ENCODE measurements at places on chromosomes 3 and 15.

DNA sequence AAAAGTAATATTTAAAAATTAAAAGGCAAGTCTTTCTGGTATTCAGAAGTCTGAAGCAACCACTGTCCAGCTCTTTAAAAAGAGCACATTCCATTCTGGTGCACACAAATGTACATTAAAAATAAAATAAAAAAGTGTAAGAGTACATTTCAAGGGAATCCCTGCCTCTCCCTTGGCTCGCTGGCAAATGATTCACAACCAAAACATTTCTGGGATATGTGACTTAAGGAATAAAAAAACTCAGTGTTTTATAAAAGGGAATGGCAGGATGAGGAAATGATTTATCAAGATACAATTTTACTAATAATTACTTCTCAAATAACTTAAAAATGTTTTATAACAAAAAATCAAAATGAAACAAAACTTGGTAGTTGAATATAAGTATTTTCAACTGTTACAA lies 23.8 kb upstream of the ANXA2 start:
- no peak for DNase-seq

DNA sequence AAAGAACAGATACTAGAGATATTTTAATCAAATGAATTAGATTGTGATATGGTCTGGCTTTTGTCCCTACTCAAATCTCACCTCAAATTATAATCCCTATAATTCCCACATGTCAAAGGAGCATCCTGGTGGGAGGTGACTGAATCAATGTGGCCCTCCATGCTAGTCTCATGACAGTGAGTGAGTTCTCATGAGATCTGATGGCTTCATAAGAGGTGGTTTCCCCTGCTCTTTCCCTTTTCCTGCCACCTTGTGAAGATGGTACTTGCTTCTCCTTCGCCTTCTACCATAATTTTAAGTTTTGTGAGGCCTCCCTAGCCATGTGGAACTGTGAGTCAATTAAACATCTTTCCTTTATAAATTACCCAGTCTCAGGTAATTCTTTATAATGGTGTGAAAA lies 82.8 kb downstream of the FAIM start:
- no peak for DNase-seq

DNA sequence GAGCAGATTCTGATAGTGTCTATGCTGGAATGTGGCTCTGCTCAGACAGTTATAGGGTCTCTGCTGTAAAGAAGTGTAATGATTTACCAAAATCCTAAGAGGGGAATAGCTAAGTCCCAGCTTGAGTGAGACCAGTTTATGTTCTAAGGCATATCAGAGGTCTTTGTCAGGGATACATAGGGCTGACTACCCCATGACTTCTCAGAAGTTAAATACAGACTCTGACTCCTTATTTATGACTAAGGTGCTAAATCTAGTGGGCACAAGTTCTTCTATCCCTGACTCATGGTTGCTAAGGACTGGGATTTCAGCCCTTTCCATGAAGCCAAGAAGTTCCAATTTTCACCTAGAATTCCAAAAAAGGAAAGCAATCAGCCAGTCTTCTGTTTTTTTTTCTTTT lies 192.6 kb upstream of the POU1F1 start:
- DNase-seq = no peak

GRCh38 chr3:124201786-124202185 lies 209.9 kb upstream of the ROPN1 start:
- DNase-seq = no peak

DNA sequence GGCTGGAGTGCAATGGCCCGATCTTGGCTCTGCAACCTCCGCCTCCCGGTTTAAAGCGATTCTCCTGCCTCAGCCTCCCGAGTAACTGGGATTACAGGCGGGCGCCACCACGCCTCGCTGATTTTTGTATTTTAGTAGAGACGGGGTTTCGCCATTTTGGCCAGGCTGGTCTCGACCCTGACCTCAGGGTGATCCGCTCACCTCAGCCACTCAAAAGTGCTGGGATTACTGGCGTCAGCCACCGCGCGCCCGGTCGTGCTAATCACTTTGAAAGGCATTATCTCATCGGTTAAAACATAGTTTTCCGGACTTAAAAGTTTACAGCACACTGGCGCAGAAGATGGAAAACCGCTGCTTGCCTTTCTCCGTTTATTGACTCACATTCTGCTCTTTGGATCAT lies 27.6 kb upstream of the MTHFS start:
- DNase-seq = no peak

- DNase-seq = no peak
Measured at GRCh38 chr15:60634815-60635214, 155.9 kb upstream of the ICE2 start.

DNA sequence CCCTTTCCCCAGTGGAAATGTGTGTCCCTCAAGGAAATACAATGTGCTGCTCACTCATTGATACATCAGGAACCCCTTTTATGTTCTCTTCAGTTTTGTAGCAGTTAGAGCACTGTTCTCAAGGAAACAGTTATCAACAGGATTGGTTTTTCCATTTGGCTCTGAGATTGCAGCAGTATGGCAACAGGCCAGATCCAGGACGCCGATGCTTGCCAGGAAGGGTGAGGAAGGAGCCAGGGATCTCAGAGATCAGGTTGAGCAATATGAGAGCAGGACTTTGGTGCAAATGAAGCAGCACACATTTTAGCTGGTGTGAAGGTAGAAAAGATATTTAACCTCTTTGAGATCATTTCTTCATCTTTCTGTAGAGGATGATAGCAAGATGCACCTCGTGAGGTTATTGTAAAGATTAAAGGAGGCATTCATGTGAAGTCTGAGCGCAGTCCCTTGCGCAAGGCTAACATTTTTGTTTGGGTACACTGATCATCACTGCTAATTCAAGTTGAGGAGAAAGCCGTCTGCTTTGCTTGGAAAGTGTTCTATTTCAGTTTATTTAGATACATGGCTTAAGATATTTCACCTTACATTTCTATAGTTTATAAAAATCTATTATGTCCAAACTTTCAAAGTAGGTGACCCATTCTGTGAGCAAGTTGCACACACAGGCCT lies 68.5 kb downstream of the KCNH8 start:
- DNase-seq = no peak

DNA sequence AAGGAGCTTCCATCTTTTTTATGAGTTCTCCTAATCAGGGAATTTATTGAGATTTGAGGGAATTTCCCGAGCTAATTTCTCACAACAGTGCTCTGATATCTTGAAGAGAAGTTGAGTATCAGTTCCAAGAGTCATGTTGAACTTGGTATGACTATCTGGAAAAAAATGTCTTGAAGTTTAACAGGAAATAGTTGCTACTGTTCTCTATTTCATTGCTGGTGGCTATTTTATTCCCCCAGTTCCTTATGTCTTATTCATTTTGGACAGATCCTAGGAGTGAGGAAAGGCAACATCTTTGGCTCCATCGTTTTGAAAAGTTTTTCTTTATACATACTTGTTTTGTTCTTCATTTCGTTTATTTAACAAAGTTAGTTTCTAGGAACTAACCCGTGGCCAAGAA lies 307.8 kb upstream of the AGTR1 start:
- DNase-seq = no peak

DNA sequence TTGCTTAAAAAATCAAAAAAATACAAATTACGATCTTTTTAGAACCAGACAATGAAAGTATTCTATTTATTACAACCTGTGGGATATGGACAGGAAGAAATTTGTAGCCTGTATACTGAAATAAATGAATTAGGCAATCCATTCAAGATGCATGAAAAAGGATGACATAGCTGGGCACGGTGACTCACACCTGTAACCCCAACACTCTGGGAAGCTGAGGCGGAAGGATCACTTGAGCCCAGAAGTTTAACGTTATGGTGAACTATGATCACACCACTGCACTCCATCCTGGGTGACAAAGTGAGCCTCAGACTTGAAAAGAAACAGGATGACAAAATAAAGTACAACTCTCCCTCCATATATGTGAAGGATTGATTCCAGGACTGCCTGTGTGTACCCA lies 74.1 kb downstream of the MSL2 start:
- no peak for DNase-seq

DNA sequence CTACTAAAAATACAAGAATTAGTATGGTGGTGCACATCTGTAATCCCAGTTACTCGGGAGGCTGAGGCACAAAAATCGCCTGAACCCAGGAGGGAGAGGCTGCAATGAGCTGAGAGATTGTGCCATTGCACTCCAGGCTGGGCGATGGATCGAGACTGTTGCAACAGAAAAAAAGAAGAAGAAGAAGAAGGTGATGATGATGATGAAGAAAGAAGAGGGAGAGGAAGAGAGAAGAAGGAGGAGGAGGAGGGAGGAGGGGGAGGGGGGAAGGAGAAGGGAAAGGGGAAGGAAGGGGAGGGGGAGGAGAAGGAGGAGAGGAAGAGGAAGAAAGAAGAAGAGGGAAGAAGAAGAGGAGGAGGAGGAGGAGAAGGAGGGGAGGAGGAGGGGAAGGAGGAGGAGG lies 33.2 kb upstream of the ZNF710 start:
- DNase-seq = no peak

DNA sequence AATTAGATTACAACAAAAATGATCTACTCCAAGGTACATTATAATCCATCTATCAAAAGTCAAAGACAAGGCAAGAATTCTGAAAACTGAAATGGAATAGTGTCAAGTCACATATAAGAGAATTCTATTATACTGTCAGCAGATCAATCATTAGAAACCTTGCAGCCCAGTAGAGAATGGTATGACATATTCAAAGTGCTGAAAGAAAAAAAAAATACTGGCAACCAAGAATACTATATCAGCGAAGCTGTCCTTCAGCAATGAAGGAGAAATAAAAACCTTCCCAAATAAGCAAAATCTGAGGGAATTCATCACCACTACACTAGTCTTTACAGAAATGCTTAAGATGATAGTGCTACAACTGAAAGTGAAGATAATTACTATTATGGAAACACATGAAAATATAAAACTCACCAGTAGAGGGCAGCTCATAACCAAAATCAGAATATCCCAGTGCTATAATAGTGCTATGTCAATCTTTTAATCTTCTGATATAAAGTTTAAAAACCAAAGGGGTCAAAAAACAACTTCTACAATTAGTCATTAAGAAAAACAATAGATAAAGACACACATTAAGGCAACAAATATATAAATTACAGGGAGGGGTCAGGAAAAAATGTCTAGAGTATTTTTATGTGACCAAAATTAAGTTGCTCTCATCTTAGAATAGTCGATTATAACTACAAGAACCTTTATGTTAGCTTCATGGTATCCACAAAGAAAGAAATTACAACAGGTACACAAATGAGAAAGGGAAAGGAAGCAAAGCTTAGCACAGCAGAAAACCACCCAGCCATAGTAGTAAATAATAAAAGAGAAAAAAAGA lies 190.7 kb upstream of the CNTN6 start:
- DNase-seq = no peak

GRCh38 chr3:128781164-128781563 lies 55.2 kb downstream of the RAB7A start:
- DNase-seq = no peak

DNA sequence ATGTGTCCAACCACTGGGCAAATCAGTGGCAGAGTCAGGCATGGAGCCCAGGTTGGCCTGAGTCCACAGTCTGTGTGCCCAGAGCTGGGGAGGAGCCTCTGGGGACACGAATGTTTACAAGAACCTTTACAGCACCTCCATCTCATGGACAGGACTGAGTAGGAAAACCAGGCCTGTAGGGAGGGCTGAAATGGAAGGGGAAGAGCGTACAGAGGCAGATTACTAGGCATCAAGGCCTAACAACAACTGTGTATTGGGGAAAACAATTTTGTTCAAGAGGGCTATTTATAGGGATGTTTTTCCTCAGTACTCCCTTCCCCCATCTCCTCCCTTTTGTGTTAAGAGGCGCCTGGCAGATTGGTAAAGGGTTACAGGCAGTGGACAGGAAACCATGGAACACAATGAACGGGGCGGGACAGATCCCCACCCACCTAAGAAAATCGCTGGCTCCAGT lies 15.1 kb upstream of the ARHGAP31 start:
- DNase-seq = no peak

DNA sequence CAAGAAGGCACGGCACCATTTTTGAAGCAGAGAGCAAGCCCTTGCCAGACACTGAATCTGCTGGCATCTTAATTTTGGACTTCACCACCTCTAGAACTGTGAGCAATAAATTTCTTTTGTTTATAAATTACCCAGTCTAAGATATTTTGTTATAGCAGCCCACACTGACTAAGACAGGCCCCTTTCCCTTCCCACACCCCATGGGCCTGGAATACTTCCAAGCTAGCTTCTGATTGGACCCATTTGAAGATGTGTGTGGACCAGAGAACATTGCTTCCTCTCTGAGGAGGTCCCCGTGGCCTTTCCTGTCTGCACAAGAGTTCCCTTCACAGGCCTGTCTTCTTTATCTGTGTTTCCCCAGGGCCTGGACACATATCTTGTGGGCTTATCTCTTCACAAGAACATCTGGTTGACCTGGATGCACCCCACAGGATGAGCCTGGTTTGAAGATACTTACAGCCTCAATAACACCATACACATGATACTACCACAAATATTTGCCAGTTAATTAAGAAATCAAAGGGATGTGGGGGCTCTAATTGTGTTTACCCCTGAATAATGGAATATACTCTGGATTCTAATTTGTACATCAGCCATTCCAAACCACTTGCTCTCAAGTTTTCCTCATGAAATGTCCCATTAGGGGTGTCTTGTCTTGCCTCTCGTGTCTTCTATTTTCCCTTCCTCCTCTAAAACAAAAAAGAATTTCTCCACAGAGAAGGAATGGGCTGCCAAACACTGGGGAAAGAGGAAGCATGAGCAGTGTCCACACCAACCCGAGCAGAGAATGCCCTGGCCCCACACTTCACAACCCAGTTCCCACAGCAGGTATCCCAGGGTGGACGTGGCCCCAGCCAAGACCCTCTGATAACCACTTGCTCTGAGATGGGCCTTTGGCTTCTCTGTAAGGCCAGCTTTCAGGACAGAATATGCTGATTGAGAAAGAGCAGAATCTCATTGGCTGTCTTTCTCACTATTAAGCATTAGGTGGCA lies 42.5 kb downstream of the GLB1 start:
- no peak for DNase-seq

DNA sequence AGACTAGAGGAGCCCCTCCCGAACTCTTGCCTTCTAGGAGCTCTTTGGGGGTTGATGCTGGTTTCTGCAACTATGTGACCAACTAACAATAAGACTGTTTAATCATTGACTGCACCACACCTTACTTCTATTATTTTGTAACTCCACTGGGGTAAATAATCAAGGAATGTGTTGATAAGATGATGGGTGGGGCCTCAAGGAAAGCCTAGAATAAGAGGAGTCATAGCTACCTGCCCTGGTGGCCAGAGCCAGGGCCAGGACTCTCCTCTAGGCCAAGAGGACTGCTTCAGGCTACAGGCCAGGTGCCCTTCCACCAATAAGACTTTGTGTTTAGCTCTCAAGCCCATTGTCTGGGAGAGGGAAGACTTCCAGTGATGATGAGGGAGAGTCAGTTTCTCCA lies 41.2 kb upstream of the PIAS1 start:
- DNase-seq = no peak

- no peak for DNase-seq
Measured at GRCh38 chr15:67506775-67507747, 13.9 kb upstream of the C15orf61 start.

- DNase-seq = no peak
Measured at GRCh38 chr3:78785004-78785403, 982.8 kb downstream of the ROBO1 start.
